ENCODE measurements at places on chromosomes 3 and 15.

- no peak for DNase-seq
Measured at GRCh38 chr3:75171630-75172230, 492.4 kb upstream of the FRG2C start.

DNA sequence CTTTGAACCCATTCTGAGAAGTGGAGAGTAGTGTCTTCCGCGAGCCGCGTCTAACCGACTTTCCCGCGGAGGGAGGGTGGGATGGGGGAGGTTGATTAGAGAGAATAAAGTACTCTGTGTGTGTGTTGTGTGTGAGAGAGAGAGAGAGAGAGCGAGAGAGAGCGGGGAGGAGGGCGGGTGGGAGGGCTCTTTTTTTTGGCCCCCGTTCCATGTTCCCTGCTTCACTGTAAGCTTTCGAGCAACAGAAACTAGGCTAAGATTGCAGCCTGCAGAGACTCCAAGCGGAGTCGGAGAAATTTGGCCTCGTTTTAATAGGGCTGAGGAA is 1.6 kb upstream of the MEIS2 start:
- peak; percentile 73 for DNase-seq

GRCh38 chr3:105865016-105865623 is 3.7 kb downstream of the CBLB start:
- no peak for DNase-seq

DNA sequence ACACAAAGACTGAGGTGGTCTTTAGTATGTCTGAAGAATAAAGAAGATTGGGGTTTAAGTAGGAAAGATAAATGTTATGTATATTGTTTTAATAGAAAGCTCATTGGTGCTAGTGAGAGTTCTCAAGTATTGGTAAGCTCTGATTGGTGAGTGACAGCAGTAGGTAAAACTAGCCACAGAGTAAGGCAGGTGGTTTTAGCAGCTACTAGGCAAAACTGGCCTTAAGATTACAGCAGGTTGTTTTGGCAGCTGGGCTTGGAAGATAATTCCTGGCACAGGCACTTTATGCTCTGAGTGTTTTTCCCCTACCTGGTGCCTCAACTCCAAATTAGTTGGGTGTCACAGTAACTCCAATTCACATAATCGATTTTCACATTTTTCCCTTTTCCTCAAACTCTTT is 66.3 kb downstream of the STAG1 start:
- no peak for DNase-seq
